WTC11 (cell line): ENCODE measurements at places on chromosomes 7 and 10. TPM values are rescaled to one million over a fixed set of nuclear protein-coding genes. Genes with fewer than 3 reads are reported as not detected.
A peak's percentile ranks its signal among the peaks of the same experiment; 100 is the strongest.

The MLXIPL gene
- 20.4 to 26.6 TPM (median 23.8 TPM) in 3 replicates for total RNA-seq

The GRID2IP gene
- 3.0 to 4.8 TPM (median 4.6 TPM) in 3 replicates for total RNA-seq

The CYP2C9 gene
- 0.32 to 0.64 TPM (median 0.50 TPM) in 3 replicates for total RNA-seq

The RELN gene
- total RNA-seq = 0.20 to 0.53 TPM (median 0.44 TPM) in 3 replicates

The NKX2-3 gene
- not detected in 3 replicates for total RNA-seq

The BHLHA15 gene
- 2.7 to 3.3 TPM (median 2.8 TPM) in 3 replicates for total RNA-seq

The CPA1 gene
- total RNA-seq = 7.9 to 14.0 TPM (median 8.9 TPM) in 3 replicates

The TRPV6 gene
- 0.63 to 2.0 TPM (median 0.80 TPM) in 3 replicates for total RNA-seq

The MNX1 gene
- total RNA-seq = 0.32 to 0.46 TPM (median 0.34 TPM) in 3 replicates

The CRTAC1 gene
- total RNA-seq = 1.1 to 1.7 TPM (median 1.2 TPM) in 3 replicates

- DNase-seq = no peak
These were observed 643.6 kb downstream of the SORCS3 start for GRCh38 chr10:105284476-105285215.

DNA sequence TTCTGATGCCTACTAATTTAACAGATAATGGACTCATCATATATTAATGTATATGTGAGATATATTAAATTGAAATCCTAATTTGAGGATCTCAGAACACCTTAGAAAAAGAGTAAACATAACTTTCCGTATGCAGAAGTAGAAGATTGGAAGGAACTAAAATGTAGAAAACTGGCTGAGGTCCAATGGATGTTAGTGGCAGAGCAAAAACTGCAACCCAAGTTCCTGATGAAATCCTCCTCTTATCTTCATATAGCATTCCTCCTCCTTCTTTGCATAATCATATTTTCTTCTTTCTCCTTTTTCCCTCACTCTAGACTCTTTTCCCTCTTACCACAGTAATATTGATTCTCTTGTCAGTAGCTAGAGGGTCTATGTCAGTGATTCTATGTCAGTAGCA lies 6.0 kb downstream of the INA start:
- no peak for DNase-seq

DNA sequence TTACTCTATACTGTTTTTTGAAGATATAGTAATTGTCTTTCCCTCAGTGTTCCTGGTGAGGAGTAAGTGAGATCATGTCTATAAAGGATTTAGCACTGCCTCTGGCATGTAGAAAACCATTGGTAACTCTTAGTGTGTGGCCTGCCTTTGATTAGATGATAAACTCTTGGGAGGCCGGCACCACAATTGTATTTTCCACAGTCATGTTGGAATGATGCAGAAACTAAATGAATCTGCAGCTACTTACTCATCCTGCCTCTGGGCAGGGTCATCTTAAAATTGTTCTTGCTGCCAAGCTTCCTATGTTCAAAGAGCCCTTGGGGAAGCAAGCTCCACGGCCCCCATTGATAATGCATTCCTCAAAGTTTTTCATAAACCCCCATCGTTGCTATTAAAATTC lies 204.6 kb downstream of the ANKRD7 start:
- DNase-seq = no peak

- DNase-seq = no peak
These were observed 328.2 kb downstream of the DNAJB6 start for GRCh38 chr7:157664871-157665633.

DNA sequence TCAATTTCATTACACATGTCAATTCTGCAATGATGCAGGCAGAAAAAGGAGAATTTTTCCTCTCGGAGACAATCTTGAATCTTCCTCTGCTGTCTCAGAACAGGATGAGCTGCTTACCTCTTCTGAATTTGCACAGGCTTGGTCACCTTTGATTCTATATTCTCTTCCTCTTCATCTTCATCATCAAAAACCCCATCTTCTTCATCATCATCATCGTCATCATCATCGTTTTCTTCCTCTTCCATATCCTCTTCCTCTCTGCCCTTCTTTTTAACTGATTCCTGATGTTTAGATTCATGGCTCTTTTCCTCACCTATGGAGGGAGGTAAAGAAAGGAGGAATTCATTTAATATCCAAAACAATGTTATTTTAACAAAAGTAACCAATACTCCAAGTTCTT lies 8.0 kb downstream of the RBM28 start:
- DNase-seq = no peak

- no peak for DNase-seq
These were observed 78.8 kb upstream of the FAM180A start for GRCh38 chr7:135827391-135827790.

DNA sequence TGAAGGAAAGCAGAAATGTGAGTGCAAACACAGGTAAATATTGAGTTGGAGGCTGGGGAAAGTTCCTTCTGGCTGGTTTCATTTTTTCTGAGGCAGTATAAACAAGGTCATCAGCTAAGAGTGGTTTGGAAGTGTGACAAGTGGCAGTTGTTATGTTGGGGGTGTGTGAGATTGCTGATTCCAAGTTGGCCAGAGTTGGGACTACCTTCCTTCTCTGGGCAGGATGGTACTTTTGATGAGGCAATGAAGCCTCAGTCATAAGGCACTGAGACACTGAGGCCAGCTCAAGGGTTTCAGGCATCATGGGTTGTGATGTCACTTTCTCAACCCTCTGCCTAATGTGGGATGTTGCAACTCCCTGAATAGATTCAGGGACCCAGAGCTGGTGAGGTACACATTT lies 8.2 kb upstream of the PTTG1IP2 start:
- DNase-seq = no peak

DNA sequence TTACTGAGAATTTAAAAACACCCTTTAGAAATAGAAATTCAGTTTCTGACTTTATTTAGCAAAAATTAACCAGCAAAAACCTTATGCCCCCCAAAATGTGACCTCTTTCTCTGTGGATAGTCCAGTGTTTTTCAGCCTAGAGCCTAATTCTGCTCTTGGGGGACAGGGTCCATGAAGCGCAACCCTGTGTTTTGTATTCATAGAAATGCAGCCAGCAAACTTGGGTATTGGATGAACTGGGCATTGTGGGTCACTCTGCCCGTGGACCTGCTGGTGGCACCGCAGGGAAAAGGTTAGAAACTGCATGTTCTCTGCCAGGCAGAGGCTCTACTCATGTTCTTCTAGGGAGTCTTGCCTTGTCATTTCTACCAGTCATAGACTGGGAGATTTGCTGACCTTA lies 787.4 kb upstream of the C7orf33 start:
- DNase-seq = no peak

GRCh38 chr7:50160206-50160605 lies 67.2 kb upstream of the ZPBP start:
- DNase-seq = no peak

DNA sequence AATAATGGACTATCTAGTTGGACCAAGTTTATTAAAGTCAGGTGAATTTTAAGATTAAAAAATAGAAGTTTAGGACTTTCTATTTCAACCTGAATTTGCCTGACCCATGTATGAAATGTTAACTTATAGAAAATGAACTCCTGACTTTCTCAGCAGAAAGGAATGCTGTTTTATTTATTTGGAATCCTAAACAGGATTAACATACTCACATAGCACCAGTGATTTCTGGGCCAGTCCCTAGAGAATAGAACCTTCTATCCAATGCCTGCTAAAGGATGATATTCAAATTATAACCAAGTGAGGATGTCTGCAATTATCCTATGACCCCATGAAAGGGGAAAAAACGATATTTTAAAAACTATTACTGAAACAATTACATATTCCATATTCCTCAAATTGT lies 148.8 kb downstream of the CHRM2 start:
- DNase-seq = no peak

DNA sequence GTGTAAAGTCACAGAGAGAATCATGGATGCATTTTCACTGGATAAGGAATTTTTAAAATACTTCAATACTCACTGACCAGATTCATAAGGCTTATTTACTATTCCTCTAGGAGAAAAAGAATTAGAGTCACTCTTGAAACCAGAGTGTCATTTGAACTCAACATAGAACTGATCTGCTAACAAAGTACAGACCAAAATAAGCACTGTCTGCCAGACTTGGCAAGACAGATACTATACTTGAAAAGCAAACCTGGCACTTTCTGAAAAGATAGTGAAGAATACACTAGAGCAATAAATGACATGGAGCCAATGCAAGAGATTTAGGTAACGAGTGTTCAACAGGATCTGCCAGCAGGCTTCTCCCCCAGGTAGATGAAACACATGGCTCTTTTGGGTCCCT lies 215.3 kb downstream of the CHCHD3 start:
- DNase-seq = no peak

DNA sequence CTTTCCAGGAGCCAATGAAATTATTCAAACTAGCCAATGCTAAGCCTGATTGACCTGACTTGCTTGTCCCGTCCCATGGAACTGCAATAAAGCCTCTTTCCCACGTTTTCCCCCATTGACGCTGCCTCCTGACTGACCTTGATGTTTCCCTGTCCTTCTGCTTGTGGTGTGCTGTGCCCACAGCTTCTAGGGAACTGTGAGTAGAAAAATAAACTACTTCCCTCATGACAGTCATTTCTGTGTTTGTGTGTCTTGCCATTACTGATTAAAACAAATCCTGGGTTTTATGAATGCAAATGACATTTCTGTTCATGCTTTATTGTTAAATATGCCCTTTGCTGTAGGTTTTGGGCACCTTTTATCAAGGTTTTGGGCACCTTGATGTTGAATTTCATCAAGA lies 91.3 kb upstream of the ABI1 start:
- no peak for DNase-seq

GRCh38 chr7:150645259-150646020 lies 13.3 kb upstream of the GIMAP6 start:
- no peak for DNase-seq

GRCh38 chr7:50095634-50096033 lies 2.6 kb upstream of the ZPBP start:
- DNase-seq = no peak

GRCh38 chr7:28078036-28078901 lies 102.3 kb downstream of the JAZF1 start:
- peak; percentile 33 for DNase-seq

GRCh38 chr10:33465747-33466146 lies 131.3 kb upstream of the NRP1 start:
- no peak for DNase-seq

- no peak for DNase-seq
These were observed 77.5 kb downstream of the NKX6-2 start for GRCh38 chr10:132708441-132708840.

DNA sequence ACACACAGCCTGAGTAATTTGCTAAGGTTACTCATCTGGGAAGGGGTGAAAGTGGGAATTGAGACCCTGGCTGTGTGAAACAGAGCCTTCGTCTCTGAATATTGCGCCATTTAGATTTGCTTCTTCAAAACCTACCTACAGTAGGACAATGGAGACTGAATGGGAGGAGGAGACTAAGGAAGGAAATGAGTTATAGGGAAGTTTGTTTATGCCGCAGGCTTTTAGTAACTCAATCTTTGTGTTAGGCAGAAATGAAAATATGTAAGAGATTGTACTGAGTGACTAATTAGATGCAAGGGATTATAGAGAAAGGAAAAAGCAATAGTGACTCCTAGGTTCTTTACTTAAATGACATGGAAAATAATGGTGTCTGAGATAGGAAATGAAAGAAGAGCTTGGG lies 80.2 kb downstream of the KCND2 start:
- DNase-seq = no peak

DNA sequence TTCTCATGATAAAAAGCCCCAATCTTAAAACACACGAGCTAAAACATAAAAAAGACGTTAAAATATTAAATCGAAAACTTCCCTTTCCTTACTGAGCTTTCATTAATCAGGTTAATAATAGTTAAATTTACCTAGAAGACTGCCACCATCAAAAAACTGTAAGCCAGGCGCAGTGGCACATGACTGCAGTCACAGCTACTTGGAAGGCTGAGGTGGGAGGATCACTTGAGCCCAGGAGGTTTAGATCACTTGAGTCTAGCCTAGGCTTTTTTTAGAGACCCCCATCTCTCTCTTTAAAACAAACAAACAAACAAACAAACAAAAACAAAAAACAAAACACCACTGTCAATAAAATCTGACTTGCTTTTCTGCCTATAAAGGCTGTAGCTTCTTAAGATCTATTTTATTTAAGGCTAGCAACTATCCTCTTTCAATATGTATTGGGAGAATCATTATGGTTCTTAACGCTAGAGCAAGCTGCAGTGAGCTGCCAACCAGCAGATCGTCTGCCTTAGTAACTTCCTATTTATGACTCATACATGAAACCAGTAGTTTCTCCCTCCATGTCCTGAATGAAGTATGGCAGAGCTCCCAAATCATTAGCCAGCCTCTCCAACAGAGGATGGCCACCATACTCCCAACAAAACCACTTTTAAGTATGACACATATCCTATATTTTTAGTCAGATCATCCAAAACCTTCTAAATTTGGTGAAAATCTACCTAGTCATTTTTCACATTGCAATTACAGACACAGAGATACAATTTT lies 163.7 kb downstream of the SRPK2 start:
- no peak for DNase-seq

GRCh38 chr10:93742633-93743349 lies 14.9 kb upstream of the LGI1 start:
- DNase-seq = no peak

DNA sequence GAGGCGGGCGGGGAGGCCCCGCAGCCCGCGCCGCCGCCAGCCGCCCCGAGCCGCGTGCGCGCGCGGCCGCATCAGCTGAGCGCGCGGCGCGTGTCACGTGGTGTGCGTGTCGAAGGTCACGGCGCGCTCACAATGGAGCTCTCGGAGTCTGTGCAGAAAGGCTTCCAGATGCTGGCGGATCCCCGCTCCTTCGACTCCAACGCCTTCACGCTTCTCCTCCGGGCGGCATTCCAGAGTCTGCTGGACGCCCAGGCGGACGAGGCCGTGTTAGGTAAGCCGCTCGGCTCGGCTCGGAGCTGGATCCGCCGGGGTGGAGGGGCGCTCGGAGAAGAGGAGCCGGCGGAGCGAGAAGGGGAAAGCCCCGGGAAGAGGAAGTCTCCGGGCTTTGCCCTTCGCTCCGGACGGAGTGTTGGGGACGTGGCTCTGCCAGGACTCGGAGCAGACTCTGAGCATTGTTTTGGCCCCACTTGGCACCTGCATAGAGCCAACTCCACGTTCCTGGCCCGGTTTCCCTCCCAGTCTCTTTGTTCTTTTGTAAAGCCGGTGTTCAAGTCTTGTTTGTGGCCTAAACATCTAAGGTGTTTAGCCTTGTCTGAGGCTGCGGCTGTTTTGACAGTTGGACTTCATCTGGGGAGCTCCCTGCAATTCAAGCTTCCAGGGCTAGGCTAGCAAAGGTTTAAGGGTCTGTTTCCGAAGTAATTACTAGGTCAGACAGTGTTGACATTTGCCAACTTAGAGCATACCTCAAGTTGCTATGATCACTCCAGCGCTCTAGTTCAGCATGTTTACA lies at the start of gene COMMD3:
COMMD3 (plus strand) TSS at position 103 of the 790 bp plus-strand sequence; CDS start at position 133, 30 bp downstream.
- peak; percentile 81 for DNase-seq

- DNase-seq = no peak
These were observed 117.9 kb downstream of the NPY start for GRCh38 chr7:24401628-24402593.

DNA sequence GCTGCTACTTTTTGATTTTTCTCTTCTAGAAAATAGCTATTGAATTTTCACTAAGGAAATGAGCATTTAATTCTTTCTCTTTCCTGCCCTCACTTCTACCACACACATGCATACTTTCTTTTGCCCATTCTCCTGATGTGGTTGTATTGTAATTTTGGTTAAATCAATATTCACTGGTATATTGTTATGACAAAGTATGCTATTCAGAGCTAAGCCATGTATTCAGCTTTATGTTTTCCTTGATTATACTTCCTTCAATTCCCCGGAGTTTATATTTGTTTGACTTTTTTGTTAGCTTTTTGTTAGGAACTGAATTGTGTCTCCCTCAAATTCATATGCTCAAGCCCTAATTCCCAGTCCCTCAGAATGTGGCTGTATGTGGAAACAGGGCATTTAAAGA lies 24.0 kb downstream of the LRRC72 start:
- DNase-seq = no peak
